ENCODE measurements at places on chromosomes 3 and 15. TPM values are rescaled to one million over a fixed set of nuclear protein-coding genes. Genes with fewer than 3 reads are reported as not detected.

Gene NEO1
- 72.3 TPM for total RNA-seq

Gene SNX33
- total RNA-seq: 57.3 TPM

GRCh38 chr3:106030627-106030963, 161.8 kb upstream of the CBLB start:
- H3K4me3 ChIP-seq: no peak overlapping the region
- no peak overlapping the region for H3K27ac ChIP-seq
- no peaks in the 10 kb centered on the region for H3K27me3 ChIP-seq
- peaks cover 5% of the 10 kb centered on the region for H3K4me1 ChIP-seq
- DNase-seq: no peak
- no peaks in the 10 kb centered on the region for H3K36me3 ChIP-seq

DNA sequence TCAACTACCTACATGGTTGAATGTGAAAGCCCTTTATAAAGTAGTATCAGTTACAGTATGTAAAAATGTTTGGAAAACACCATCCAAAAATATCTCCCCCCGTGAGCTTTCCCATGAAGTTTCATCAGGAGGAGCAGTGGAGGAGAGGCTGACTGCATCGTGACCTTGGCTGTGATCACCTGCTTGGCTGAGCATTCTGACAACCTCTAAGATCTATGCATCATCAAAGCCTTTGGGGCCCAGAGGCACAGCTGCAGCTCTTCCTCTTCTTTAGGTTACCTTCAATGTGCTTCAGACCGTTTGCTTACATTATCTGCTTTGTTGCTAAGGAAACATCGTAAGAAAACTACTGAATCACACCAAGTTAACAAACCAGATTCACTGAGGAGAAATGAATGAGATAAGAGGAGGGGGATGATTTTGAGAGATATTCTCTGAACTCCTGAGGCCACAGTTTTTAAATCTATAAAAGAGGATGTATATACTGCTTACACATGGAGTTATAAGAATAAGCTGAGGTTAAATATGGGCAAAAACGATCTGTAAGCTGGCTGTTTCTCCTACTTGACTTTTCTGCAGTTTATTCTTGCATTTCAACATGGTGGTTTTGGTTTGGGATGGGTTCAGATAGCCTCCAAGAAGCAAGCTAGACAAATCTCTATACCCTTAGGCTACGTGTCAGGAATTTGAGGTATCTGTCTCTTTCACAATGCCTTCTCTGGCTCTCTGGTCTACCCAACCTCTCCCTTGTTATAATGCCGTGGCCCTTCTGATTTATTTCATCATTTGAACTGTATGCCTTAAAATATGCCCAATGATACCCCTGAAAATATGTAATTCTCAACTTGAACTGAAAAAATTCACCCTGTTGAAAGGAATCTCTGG, 4.0 kb downstream of the GCSAM start:
- no peak overlapping the region for H3K4me3 ChIP-seq
- no peaks in the 10 kb centered on the region for H3K27me3 ChIP-seq
- H3K4me1 ChIP-seq: no peaks in the 10 kb centered on the region
- H3K36me3 ChIP-seq: no peaks in the 10 kb centered on the region
- no peak overlapping the region for H3K27ac ChIP-seq

- no peak for DNase-seq
- no peaks in the 10 kb centered on the region for H3K4me1 ChIP-seq
- no peak overlapping the region for H3K27ac ChIP-seq
- H3K27me3 ChIP-seq: no peaks in the 10 kb centered on the region
- H3K4me3 ChIP-seq: no peak overlapping the region
These were observed 597.3 kb downstream of the ZIC1 start for GRCh38 chr3:148006508-148006907.

GRCh38 chr3:60090548-60090947, 1040.7 kb upstream of the CFAP20DC start:
- DNase-seq: no peak
- no peak overlapping the region for H3K4me3 ChIP-seq
- no peak overlapping the region for H3K27ac ChIP-seq
- H3K36me3 ChIP-seq: no peaks in the 10 kb centered on the region
- no peaks in the 10 kb centered on the region for H3K4me1 ChIP-seq
- no peaks in the 10 kb centered on the region for H3K27me3 ChIP-seq

GRCh38 chr15:88714782-88715372, 76.1 kb downstream of the ISG20 start:
- H3K36me3 ChIP-seq: no peaks in the 10 kb centered on the region
- no peak for DNase-seq
- H3K4me3 ChIP-seq: no peak overlapping the region
- H3K27me3 ChIP-seq: no peaks in the 10 kb centered on the region
- peaks cover 7% of the 10 kb centered on the region for H3K4me1 ChIP-seq

- no peaks in the 10 kb centered on the region for H3K27me3 ChIP-seq
- H3K27ac ChIP-seq: no peak overlapping the region
- no peaks in the 10 kb centered on the region for H3K36me3 ChIP-seq
- H3K4me3 ChIP-seq: no peak overlapping the region
- peaks cover 15% of the 10 kb centered on the region for H3K4me1 ChIP-seq
These were observed 38.9 kb downstream of the SLCO3A1 start for GRCh38 chr15:91892436-91892835.

GRCh38 chr3:126913524-126913923, 69.4 kb upstream of the PLXNA1 start:
- H3K36me3 ChIP-seq: no peaks in the 10 kb centered on the region
- DNase-seq: no peak
- no peaks in the 10 kb centered on the region for H3K27me3 ChIP-seq
